Lung (tissue), 17 donors: ENCODE measurements at places on chromosomes 6 and 20. TPM values are rescaled to one million over a fixed set of nuclear protein-coding genes. Genes with fewer than 3 reads are reported as not detected.

Gene PRSS35
- total RNA-seq, result 9.9 TPM

Gene ZC3H12D
- total RNA-seq, result 4.7 TPM

Gene LCA5
- total RNA-seq, result 27.3 TPM

Gene ILRUN
- total RNA-seq, result 70.1 TPM

Gene TAAR8
- total RNA-seq, result not detected

Gene MARCKS
- total RNA-seq, result 140 TPM

Gene FAM209B
- not detected for total RNA-seq

GRCh38 chr6:101741474-101742171, 348.1 kb downstream of the GRIK2 start:
- no peaks in the 10 kb centered on the region for H3K4me1 ChIP-seq
- peak; percentile 2 for DNase-seq
- H3K36me3 ChIP-seq, result no peaks in the 10 kb centered on the region
- H3K4me3 ChIP-seq, result no peak overlapping the region

- no peaks in the 10 kb centered on the region for H3K27me3 ChIP-seq
- H3K27ac ChIP-seq, result peak overlapping the region; percentile 10
- H3K36me3 ChIP-seq, result no peaks in the 10 kb centered on the region
- H3K4me3 ChIP-seq, result no peak overlapping the region
Measured at GRCh38 chr6:149335924-149336608, 18.6 kb downstream of the TAB2 start.

- DNase-seq, result no peak
- H3K4me1 ChIP-seq, result no peaks in the 10 kb centered on the region
- H3K27ac ChIP-seq, result no peak overlapping the region
- no peak overlapping the region for H3K4me3 ChIP-seq
- no peaks in the 10 kb centered on the region for H3K27me3 ChIP-seq
Measured at GRCh38 chr6:111672761-111673450, 67.2 kb upstream of the TRAF3IP2 start.

GRCh38 chr6:156699017-156699421, 78.2 kb upstream of the ARID1B start:
- H3K36me3 ChIP-seq, result no peaks in the 10 kb centered on the region
- no peaks in the 10 kb centered on the region for H3K27me3 ChIP-seq
- DNase-seq, result no peak
- no peak overlapping the region for H3K27ac ChIP-seq

DNA sequence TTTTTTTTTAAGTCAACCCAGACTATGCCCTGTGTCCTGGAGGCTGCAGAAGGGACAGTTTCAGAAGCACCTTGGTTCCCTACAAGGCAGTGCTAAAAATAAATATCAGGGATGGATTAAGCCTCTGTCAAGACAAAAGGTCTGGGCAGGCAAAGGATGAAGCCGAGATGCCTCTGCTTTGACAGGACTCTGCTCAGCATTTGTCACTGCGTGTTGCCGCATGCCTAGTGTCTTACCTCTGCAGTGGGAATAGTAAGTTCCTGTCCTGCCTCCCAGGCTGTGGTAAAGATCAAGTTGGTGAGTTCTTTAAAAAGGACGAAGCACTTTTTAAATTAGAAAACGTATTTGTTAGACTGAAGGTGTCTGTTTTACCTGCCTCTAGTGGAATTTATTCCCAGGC, 15.1 kb downstream of the AAR2 start:
- H3K4me3 ChIP-seq, result no peak overlapping the region
- no peak overlapping the region for H3K27ac ChIP-seq
- no peaks in the 10 kb centered on the region for H3K4me1 ChIP-seq

GRCh38 chr6:143784316-143784715, 58.8 kb upstream of the LTV1 start:
- no peak overlapping the region for H3K27ac ChIP-seq
- no peak for DNase-seq
- no peaks in the 10 kb centered on the region for H3K27me3 ChIP-seq
- peaks cover 8% of the 10 kb centered on the region for H3K36me3 ChIP-seq
- H3K4me1 ChIP-seq, result no peaks in the 10 kb centered on the region
- no peak overlapping the region for H3K4me3 ChIP-seq

GRCh38 chr20:23122321-23122720, 36.2 kb upstream of the CD93 start:
- no peak overlapping the region for H3K27ac ChIP-seq
- H3K4me1 ChIP-seq, result no peaks in the 10 kb centered on the region
- no peaks in the 10 kb centered on the region for H3K27me3 ChIP-seq
- no peak overlapping the region for H3K4me3 ChIP-seq

DNA sequence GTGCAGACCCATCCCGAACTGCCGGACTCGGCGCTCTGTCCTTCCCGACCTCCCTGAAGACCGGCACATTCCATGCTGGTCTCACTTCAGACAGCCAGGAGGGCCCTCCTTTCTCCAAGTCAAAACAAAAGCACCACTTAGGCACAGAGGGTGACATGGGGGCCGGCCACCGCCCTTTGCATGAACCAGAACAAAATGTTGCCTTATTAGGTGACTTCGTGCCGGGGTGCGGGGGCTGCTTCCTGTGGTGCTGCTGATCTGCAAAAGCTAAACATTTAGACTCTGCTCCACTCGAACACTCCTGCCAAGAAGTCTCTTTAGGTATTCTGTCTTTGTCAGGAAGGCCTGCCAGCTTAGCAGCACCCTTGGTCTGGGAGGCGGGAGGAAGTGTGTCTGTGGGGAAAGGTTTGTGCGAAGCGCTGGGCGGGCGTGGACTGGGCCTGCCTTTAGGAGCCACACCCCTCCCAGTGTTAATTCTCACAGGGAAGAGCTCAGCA, 133.8 kb downstream of the SMOC2 start:
- H3K4me3 ChIP-seq, result no peak overlapping the region
- DNase-seq, result peak; percentile 64
- H3K27ac ChIP-seq, result no peak overlapping the region
- no peaks in the 10 kb centered on the region for H3K27me3 ChIP-seq
- no peaks in the 10 kb centered on the region for H3K36me3 ChIP-seq

GRCh38 chr6:159427771-159428170, 258.6 kb downstream of the FNDC1 start:
- no peak for DNase-seq
- H3K27ac ChIP-seq, result no peak overlapping the region
- H3K27me3 ChIP-seq, result no peaks in the 10 kb centered on the region

- no peaks in the 10 kb centered on the region for H3K36me3 ChIP-seq
- no peak overlapping the region for H3K27ac ChIP-seq
- no peaks in the 10 kb centered on the region for H3K4me1 ChIP-seq
- no peaks in the 10 kb centered on the region for H3K27me3 ChIP-seq
- no peak overlapping the region for H3K4me3 ChIP-seq
- no peak for DNase-seq
Measured at GRCh38 chr6:72669324-72669723, 47.5 kb downstream of the KCNQ5 start.

DNA sequence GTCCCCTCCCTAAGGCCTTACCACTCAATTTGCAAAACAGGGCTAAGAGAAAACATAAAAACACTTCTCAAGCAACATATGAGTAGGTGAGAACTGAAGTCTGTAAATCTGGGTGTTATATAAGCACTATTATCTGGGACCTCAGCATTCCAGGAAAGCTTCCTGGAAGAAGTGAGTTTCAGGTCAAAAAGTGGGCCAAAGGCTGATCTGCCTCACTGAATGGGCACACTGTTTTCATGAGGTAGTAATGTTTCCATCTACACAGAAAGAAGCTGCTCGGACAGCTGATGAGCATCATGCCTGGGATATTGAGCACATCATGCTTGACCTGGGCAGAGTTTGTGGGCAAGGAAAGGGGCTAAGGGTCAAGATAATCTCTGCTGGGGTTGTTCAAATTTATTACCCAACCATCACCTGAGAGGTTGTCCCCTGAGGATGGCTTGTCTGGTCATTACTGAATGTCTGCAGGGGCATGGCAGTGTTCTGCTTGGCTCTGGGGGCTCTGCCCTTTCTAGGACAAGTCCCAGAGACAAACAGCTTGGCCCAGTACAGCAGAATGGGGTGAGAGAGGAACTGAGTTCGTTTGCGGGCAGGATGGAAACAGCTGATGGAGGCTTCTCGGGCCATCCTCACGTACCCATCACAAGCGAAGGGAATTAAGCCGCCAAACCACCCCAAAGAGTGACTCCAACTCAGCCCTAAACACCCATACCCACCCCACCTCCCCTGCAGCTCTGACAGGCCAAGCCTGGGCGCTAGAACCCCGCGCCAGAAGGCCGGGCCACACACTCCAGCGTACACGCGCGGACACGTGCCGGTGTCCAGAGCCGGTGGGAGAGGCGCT, 1.2 kb upstream of the SYNJ2 start:
- H3K36me3 ChIP-seq, result no peaks in the 10 kb centered on the region
- H3K4me1 ChIP-seq, result peaks cover 13% of the 10 kb centered on the region
- DNase-seq, result no peak
- no peaks in the 10 kb centered on the region for H3K27me3 ChIP-seq
- no peak overlapping the region for H3K4me3 ChIP-seq
- peak overlapping the region; percentile 28 for H3K27ac ChIP-seq

GRCh38 chr20:61193164-61193563, 58.9 kb upstream of the CDH4 start:
- DNase-seq, result no peak
- H3K36me3 ChIP-seq, result no peaks in the 10 kb centered on the region
- H3K27me3 ChIP-seq, result no peaks in the 10 kb centered on the region
- H3K4me1 ChIP-seq, result no peaks in the 10 kb centered on the region
- no peak overlapping the region for H3K27ac ChIP-seq
- no peak overlapping the region for H3K4me3 ChIP-seq

DNA sequence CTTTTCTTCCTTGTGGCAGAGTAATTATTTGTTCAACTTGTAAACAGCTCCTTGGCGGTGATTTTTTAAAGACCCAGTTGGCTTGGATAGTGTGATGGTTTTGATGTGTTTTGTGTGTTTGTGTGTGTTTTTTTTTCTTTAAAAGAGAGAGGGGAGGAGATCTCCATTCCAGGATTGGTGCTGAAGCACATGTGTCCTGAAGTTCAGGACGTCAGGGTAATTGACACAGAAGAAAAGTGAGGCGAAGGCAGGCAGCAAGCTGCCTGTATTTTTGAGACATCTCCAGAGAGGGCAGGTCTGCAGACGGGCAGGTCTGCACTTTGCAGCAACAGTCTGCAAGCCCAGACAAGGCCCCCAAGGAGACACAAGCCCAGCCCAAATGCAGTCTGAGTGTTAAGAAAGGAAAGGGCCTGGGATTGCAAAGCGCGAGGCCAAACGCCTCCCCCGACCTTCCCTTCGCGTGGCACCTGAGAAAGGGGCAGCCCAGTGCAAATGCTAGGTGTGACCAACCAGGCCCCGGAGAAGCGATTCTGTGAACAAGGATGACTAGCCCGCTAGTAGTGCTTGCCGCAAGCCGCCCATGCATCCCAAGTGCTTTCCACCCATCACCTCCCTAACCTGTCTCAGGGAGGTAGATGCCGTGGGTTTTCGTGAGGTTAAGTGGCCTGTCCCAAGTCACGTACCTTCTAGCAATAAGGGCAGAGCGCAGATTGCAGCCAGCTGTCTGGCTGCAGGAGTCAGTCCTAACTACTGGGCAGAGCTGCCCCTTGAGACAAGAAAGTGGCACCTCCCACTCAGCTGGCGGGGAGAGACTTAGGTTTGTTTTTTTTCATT, 230.5 kb downstream of the ZMYND8 start:
- DNase-seq, result no peak
- no peaks in the 10 kb centered on the region for H3K27me3 ChIP-seq
- no peaks in the 10 kb centered on the region for H3K36me3 ChIP-seq
- no peak overlapping the region for H3K4me3 ChIP-seq
- H3K4me1 ChIP-seq, result peaks cover 17% of the 10 kb centered on the region

- no peak overlapping the region for H3K27ac ChIP-seq
- H3K4me3 ChIP-seq, result no peak overlapping the region
- DNase-seq, result no peak
- H3K36me3 ChIP-seq, result no peaks in the 10 kb centered on the region
Measured at GRCh38 chr20:11497545-11497944, 420.1 kb upstream of the BTBD3 start.

GRCh38 chr6:151498327-151498726, 4.5 kb downstream of the CCDC170 start:
- no peak for DNase-seq
- no peak overlapping the region for H3K27ac ChIP-seq
- peaks cover 22% of the 10 kb centered on the region for H3K27me3 ChIP-seq
- H3K4me3 ChIP-seq, result no peak overlapping the region
- H3K36me3 ChIP-seq, result no peaks in the 10 kb centered on the region

- H3K27ac ChIP-seq, result no peak overlapping the region
- H3K27me3 ChIP-seq, result no peaks in the 10 kb centered on the region
- no peak overlapping the region for H3K4me3 ChIP-seq
- no peak for DNase-seq
Measured at GRCh38 chr6:31588871-31589650, 3.0 kb downstream of the LST1 start.

DNA sequence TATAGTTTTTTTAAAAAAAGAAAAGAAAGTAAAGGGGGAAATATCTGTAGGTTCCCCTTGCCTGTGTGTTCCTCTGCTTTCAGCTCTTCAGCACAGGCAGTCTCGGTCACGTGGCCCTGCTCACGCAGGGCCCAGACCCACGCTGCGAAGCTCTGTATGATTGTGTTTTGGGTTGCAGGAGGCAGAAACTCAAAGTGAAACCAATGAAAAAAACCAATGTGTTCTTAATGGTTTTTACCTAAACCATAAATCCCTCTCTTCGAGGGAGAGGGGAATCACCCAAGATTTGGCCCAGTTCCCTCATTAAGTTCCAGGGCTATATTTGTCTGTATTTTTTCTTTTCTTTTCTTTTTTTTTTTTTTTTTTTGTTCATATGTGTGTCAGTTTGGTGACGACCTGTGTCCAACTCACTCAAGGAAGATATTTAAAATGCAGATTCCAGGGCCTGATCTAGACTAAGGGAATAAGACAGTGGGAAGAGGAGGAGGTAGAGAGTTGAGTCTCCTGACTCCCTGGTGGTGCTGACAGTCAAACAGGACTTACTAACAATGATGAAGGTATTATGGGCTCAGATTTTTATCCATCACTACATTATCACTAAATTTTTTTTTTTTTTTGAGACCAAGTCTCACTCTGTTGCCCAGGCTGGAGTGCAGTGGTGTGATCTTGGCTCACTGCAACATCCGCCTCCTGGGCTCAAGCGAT, 33.8 kb upstream of the RREB1 start:
- no peaks in the 10 kb centered on the region for H3K27me3 ChIP-seq
- H3K36me3 ChIP-seq, result no peaks in the 10 kb centered on the region
- no peaks in the 10 kb centered on the region for H3K4me1 ChIP-seq
- DNase-seq, result no peak
- H3K27ac ChIP-seq, result no peak overlapping the region
- no peak overlapping the region for H3K4me3 ChIP-seq

GRCh38 chr6:65633501-65633900, 73.5 kb downstream of the EYS start:
- no peaks in the 10 kb centered on the region for H3K4me1 ChIP-seq
- no peaks in the 10 kb centered on the region for H3K36me3 ChIP-seq
- DNase-seq, result no peak
- no peaks in the 10 kb centered on the region for H3K27me3 ChIP-seq
- no peak overlapping the region for H3K27ac ChIP-seq

- no peaks in the 10 kb centered on the region for H3K4me1 ChIP-seq
- no peak overlapping the region for H3K27ac ChIP-seq
- H3K27me3 ChIP-seq, result no peaks in the 10 kb centered on the region
- peaks cover 3% of the 10 kb centered on the region for H3K36me3 ChIP-seq
Measured at GRCh38 chr6:106564476-106564875, 64.8 kb downstream of the RTN4IP1 start.

GRCh38 chr6:148342100-148342349, 613 bp upstream of the SASH1 start:
- H3K36me3 ChIP-seq, result no peaks in the 10 kb centered on the region
- H3K4me3 ChIP-seq, result peak overlapping the region; percentile 83
- H3K27me3 ChIP-seq, result no peaks in the 10 kb centered on the region
- H3K27ac ChIP-seq, result peak overlapping the region; percentile 85
- DNase-seq, result no peak
